ENCODE measurements at places on chromosomes 5 and 9.

DNA sequence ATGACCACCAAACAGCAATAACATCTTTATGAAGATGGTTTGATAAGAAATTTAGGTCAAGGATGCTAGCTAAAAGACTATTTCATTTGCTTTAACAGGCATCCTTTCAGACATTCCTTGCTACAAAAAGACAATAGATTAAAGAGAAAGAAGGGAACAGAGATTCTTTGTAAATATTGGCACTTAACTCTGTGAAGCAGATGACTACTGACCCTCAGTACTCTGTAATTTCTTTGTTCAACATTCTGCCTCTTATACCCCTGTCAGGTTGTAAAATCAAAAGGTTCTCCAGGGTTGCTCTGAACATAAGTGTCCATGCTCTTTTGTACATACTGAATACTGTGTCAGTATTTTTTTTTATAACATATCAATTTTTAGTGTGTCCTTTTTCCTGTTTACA lies 610.6 kb upstream of the GRAMD2B start:
- no peak for DNase-seq

- DNase-seq = no peak
Measured at GRCh38 chr5:401146-402034, 41.6 kb upstream of the EXOC3 start.

- no peak for DNase-seq
Measured at GRCh38 chr9:36101916-36102741, 34.4 kb upstream of the GLIPR2 start.

GRCh38 chr9:76109953-76110352 lies 219.5 kb downstream of the PCSK5 start:
- no peak for DNase-seq
